ENCODE measurements at places on chromosomes 6 and 20. TPM values are rescaled to one million over a fixed set of nuclear protein-coding genes. Genes with fewer than 3 reads are reported as not detected.
A peak's percentile ranks its signal among the peaks of the same experiment; 100 is the strongest.

GRCh38 chr6:163525926-163526325 lies 111.4 kb downstream of the QKI start:
- peaks cover 8% of the 10 kb centered on the region for H3K4me1 ChIP-seq
- H3K27me3 ChIP-seq = no peaks in the 10 kb centered on the region
- H3K36me3 ChIP-seq = no peaks in the 10 kb centered on the region
- DNase-seq = no peak
- H3K4me3 ChIP-seq = no peak overlapping the region
- H3K27ac ChIP-seq = no peak overlapping the region

- no peak overlapping the region for H3K27ac ChIP-seq
- no peak for DNase-seq
- H3K27me3 ChIP-seq = no peaks in the 10 kb centered on the region
- no peak overlapping the region for H3K4me3 ChIP-seq
- H3K4me1 ChIP-seq = no peaks in the 10 kb centered on the region
- no peaks in the 10 kb centered on the region for H3K36me3 ChIP-seq
Measured at GRCh38 chr20:50681359-50682064, 9.8 kb downstream of the RIPOR3 start.

- no peak for DNase-seq
- no peaks in the 10 kb centered on the region for H3K36me3 ChIP-seq
- no peaks in the 10 kb centered on the region for H3K4me1 ChIP-seq
- no peaks in the 10 kb centered on the region for H3K27me3 ChIP-seq
- no peak overlapping the region for H3K27ac ChIP-seq
- no peak overlapping the region for H3K4me3 ChIP-seq
Measured at GRCh38 chr6:68655028-68655427, 19.9 kb downstream of the ADGRB3 start.

DNA sequence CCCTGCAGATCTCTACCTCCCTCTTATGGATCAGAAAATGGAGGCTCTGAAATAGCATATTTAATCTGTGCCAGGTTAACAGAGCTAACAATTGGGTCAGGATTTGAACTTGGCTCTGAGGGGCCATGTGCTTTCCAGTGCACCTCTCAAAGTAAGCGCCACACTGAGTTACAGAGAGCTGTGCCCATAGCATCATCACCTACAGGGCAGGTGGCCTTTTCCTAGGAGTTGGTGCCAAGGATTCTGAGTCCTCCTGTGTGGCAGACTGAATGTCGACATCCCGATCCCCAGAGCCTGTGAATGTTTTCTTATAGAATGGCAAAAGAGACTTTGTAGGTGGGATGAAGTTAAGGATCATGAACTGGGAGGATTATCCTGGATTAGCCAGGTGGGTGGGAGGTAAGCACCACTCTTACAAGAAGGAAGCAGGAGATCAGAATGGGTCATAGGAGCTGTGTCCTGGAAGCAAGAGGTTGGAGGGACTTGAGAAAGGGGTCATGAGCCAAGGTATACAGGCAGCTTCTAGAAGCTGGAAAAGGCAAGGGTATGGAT lies 68.0 kb upstream of the TBC1D7 start:
- peaks cover 39% of the 10 kb centered on the region for H3K4me1 ChIP-seq
- H3K36me3 ChIP-seq = no peaks in the 10 kb centered on the region
- H3K27me3 ChIP-seq = no peaks in the 10 kb centered on the region

DNA sequence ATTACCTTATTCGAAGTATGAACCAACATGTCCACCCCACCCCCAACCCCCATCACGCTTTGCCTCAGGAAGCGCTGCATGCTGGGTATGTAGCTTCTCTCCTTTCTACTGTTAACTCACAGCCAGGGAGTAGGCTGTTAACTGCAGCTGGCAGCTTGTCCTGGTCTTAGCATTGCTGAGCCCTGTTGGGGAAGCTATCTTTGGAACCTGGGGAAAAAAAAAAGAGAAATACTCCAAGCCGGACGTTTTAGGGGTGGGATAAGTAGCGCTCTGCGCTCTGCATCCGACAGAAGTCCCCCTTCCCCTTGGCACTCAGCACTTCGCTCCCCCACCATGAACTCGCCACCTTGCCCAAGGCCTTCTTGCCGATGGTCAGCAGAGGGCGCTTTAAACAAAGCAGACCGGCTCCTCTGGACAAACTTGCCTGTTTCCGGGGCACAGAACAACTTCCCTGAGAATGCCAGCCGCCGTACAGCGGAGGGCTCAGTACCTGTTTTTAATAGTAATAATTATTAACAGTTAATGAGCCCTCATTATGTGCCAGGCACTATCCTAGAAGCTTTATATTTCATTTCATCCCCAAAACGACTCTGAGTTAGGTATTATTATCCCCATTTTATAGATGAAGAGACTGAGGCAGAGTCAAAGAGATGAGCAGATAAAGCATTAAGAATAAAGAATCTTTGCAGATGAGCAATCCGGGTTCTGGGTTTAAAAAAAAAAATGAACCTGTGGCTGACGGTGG lies 35.2 kb upstream of the MDFI start:
- no peak overlapping the region for H3K4me3 ChIP-seq
- peaks cover 4% of the 10 kb centered on the region for H3K4me1 ChIP-seq
- peak; percentile 85 for DNase-seq
- H3K27ac ChIP-seq = no peak overlapping the region

DNA sequence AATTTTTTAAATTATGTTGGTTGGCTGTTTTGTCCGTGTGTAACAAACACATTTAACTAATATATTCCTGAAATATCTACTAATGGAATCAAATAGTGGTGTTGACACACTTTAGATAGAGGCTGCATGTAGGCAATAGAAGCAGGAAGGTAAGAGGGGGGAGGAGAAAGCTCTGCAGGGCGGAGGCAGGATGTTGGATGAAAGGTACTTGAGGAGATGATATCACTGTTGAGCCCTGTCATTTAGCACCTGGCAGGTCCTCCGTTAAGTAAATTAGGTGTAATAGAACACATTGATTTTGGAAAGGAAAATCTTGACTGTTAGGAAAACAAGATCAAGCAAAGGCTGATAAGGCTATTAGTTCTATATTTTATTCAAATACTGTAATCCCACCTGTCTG lies 618.7 kb downstream of the PKHD1 start:
- DNase-seq = no peak
- no peak overlapping the region for H3K27ac ChIP-seq
- no peak overlapping the region for H3K4me3 ChIP-seq
- H3K36me3 ChIP-seq = no peaks in the 10 kb centered on the region

DNA sequence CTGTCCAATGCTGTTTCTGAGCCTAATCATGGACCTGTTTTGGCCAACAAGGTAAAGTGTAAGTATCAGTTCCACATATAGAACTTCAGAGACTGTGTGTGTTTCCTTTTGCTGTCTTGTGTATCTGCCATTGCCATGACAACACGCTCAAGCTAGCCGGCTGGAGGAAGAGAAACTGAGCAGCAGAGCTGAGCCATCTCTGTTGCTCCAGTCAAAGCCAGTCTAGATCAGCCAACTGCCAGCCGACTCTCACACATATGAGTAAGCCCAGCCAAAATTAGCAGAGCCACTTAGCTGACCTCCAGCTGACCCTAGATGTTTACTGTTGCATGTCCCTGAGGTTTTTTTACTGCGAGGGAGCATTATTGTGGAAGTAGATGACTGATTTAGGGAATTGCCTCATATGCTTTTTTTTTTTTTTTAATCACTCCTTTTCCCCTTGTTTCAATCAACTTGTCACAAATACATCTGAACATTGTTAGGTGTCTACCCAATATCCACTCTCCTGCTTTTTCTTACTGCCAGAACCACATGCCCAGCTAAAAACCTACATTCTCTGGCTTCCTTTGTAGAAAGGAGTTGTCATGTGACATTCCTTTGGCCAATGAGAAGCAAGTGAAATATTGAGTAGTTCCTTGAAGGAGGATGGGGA lies 304.3 kb upstream of the SUPT3H start:
- peak overlapping the region; percentile 58 for H3K27ac ChIP-seq
- H3K36me3 ChIP-seq = no peaks in the 10 kb centered on the region
- peaks cover 49% of the 10 kb centered on the region for H3K4me1 ChIP-seq
- no peak overlapping the region for H3K4me3 ChIP-seq
- peak; percentile 92 for DNase-seq

GRCh38 chr20:17822039-17822438 lies 122.3 kb downstream of the BANF2 start:
- H3K27ac ChIP-seq = no peak overlapping the region
- H3K36me3 ChIP-seq = no peaks in the 10 kb centered on the region
- no peak overlapping the region for H3K4me3 ChIP-seq
- no peaks in the 10 kb centered on the region for H3K4me1 ChIP-seq
- no peaks in the 10 kb centered on the region for H3K27me3 ChIP-seq

DNA sequence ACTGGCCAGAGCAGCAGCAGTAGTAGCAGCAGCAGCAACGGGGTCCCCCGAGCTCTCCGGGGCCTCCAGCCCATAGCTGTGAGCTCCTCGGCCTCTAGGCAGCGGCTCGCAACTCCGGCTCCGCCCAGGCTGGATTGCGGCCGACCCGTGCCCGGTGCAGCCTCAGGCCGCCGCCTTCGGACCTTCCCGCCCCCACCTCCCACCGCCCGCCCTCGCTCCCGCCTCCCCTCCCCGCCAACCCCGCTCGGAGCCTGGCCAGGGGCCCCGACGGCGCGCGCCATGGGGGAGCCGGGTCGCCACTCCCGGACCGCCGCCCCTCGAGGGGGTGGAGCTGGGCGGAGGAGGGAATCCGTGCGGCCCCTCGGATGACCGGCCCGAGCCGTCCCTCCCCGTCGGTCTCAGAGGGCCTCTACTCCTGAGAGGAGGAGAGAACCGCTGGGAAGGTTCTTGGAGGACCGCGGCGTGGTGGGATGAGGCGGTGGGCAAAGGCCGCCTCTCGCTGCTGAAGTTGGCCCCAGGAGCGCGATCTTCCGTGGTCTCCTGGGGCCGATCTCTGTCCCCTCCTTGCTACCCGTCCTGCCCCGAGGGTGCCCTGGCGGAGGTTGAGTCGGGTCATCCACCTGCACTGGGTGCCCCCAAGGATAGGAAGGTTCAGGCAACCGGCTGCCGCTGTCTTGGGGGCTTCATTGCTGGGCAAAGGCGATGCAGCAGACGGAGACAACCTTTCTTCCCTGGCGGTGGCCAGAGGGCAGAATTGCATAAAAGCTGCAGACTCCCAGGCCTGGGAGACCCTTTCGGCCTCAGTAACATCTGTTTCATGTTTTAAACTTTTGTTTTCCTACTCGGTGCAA lies at the start of gene ADAM33:
Gene ADAM33, minus strand, starts transcription at position 80 of the 851 bp plus-strand sequence. Its CDS starts 6 bp downstream, at position 74.
- no peaks in the 10 kb centered on the region for H3K36me3 ChIP-seq
- no peaks in the 10 kb centered on the region for H3K27me3 ChIP-seq
- DNase-seq = no peak
- no peaks in the 10 kb centered on the region for H3K4me1 ChIP-seq
- no peak within 1 kb of the TSS for H3K4me3 ChIP-seq

DNA sequence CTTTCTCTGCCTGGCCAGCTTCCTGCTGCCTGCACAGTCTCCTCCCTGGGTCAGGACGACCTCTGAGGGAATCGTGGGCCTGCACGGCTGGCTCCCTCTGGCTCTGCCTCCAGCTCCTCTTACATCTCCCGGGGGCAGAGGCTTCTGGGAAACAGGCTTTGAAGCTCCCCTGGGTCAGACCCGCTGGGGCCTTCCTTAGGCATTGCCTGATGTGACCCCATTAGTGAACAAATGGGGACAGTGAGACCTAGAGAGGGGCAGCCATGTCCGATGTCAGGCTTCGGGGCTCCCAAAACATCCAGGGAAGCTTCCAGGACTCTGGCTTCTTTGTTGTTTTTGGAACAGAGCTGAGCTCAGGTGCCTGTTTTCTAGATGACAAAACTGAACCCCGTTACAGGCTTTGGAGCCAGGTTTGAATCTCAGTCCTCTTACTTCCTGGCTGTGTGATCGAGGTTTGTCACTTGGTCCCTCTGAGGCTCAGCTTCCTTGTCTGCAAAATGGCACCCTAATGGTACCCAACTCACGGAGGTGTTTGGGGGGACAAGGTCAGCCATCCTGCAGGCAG lies 94.3 kb downstream of the CEBPB start:
- no peak overlapping the region for H3K4me3 ChIP-seq
- no peak for DNase-seq
- peaks cover 18% of the 10 kb centered on the region for H3K4me1 ChIP-seq

GRCh38 chr6:10522929-10523573 lies 1.9 kb downstream of the GCNT2 start:
- H3K4me3 ChIP-seq = no peak overlapping the region
- no peaks in the 10 kb centered on the region for H3K36me3 ChIP-seq
- no peak overlapping the region for H3K27ac ChIP-seq
- H3K4me1 ChIP-seq = peaks cover 22% of the 10 kb centered on the region
- DNase-seq = no peak

DNA sequence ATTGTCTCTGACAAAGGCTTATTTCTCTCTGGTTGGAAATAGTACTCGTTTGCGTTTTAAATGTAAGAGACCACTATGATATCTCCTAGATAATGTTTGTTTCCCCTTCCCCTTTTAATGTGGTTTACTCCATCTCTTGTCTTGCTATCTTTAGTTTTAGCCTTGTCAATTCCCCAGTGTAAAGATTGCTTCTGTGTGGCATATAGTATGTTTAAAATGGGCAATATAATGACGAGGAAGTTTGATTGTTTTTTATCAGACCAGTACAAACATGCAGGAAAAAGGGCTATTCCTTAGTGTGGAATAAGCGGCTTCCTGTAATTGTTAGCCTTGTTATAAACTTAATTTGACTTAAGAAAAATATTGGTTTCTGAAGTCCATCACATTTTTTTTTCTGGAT lies 3.1 kb downstream of the QKI start:
- no peak overlapping the region for H3K4me3 ChIP-seq

The FLRT3 gene
- total RNA-seq = not detected

The HSD17B8 gene
- 10.8 TPM for total RNA-seq

The SLA2 gene
- 0.76 TPM for total RNA-seq

The CASS4 gene
- 0.42 TPM for total RNA-seq

The GNMT gene
- 2.8 TPM for total RNA-seq

The C6orf132 gene
- total RNA-seq = 0.05 TPM
